ENCODE measurements at places on chromosomes 7 and 10. TPM values are rescaled to one million over a fixed set of nuclear protein-coding genes. Genes with fewer than 3 reads are reported as not detected.

The C10orf105 gene
- 0.27 TPM for total RNA-seq

The ZNF425 gene
- total RNA-seq: 2.2 TPM

The NKX6-2 gene
- not detected for total RNA-seq

The SHOC2 gene
- total RNA-seq: 38.6 TPM

The CYP3A4 gene
- total RNA-seq: 16.5 TPM

The HECW1 gene
- 2.7 TPM for total RNA-seq

- no peaks in the 10 kb centered on the region for H3K36me3 ChIP-seq
- H3K27ac ChIP-seq: no peak overlapping the region
- no peak overlapping the region for H3K4me3 ChIP-seq
- no peaks in the 10 kb centered on the region for H3K4me1 ChIP-seq
- no peak for DNase-seq
Measured at GRCh38 chr10:89975771-89976170, 274.4 kb downstream of the KIF20B start.

- H3K27me3 ChIP-seq: no peaks in the 10 kb centered on the region
- no peaks in the 10 kb centered on the region for H3K36me3 ChIP-seq
- H3K27ac ChIP-seq: no peak overlapping the region
- no peak overlapping the region for H3K4me3 ChIP-seq
- DNase-seq: no peak
Measured at GRCh38 chr7:133348250-133348649, 95.4 kb downstream of the EXOC4 start.

GRCh38 chr10:49613882-49614241, at the start of gene CHAT:
Gene CHAT (plus strand): TSS chr10:49614037. CDS start chr10:49614190, 153 bp downstream.
- no peaks in the 10 kb centered on the region for H3K36me3 ChIP-seq
- H3K4me1 ChIP-seq: no peaks in the 10 kb centered on the region
- no peak for DNase-seq
- H3K4me3 ChIP-seq: no peak within 1 kb of the TSS

GRCh38 chr7:99562832-99563231, 4.4 kb downstream of the ZNF655 start:
- no peak for DNase-seq
- H3K4me3 ChIP-seq: no peak overlapping the region
- peaks cover 25% of the 10 kb centered on the region for H3K4me1 ChIP-seq
- H3K36me3 ChIP-seq: no peaks in the 10 kb centered on the region

DNA sequence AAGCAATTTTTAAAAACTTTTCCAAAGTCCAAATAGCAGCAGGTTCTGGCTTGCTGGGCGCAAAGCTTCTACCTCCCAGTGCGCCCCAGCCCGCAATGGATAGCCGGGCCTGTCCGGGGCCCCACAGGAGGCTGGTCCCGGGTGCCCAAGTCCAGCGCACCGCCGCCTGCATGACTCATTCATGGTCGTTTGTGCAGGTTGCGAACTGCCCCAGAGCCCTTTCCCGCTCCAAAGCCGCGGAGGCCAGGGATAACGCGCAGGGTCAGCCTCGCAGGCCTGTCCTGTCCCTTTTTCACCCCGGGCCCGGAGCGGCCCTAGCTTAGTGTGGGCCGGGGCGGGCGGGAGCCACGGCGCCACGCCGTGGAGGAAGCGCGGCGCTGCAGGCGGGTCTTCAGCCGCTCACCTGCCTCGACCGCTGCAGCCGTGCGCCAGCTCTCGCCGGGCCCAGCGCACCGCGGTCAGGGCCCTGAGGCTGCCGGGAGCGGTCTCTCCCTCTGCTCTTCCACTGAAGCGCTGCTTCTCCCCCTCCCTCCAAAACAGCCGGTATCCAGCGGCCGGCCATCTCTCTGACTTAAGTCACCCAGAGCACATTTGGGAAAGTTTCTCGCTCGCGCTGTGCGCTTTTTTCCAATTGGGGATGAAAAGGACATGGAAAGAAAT, 1.7 kb upstream of the EGR2 start:
- H3K36me3 ChIP-seq: no peaks in the 10 kb centered on the region
- peaks cover 8% of the 10 kb centered on the region for H3K4me1 ChIP-seq
- peak overlapping the region; percentile 70 for H3K27ac ChIP-seq

DNA sequence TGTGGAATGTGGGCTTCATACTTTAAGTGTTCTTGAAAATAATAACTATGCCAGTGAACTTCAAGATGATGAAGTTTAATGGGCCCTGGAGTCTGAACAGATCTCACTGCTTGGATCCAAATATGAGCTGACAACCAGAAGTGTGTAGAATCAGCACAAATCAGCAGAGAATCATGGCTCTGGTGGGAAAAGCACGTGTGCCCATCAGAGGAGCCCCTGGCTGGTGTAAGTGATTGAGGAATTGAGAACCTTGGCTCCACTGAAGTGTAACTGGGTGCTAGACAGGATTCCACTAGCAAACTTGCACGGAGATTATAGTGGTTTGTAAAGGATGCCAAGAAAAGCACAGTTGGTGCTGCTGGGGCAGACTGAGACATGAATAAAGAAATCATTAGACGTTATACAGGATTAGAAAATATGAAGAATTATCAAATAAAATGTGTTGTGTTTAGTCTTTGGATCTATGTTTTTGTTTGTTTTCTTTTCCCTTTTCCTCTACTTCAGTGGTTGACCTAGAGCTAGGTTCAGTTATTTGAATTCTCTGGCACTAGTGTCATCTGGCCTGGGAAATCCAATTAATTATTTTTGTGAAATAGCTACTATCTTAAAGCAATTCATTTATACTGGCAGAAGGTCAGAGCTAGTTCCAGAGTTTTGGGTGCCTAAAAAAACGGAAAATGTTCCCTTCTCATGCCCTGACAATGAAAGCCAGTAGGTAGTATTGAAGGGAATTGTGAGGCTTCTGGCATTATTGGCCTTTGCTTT, 175.7 kb upstream of the MEOX2 start:
- H3K4me1 ChIP-seq: no peaks in the 10 kb centered on the region
- no peaks in the 10 kb centered on the region for H3K36me3 ChIP-seq

DNA sequence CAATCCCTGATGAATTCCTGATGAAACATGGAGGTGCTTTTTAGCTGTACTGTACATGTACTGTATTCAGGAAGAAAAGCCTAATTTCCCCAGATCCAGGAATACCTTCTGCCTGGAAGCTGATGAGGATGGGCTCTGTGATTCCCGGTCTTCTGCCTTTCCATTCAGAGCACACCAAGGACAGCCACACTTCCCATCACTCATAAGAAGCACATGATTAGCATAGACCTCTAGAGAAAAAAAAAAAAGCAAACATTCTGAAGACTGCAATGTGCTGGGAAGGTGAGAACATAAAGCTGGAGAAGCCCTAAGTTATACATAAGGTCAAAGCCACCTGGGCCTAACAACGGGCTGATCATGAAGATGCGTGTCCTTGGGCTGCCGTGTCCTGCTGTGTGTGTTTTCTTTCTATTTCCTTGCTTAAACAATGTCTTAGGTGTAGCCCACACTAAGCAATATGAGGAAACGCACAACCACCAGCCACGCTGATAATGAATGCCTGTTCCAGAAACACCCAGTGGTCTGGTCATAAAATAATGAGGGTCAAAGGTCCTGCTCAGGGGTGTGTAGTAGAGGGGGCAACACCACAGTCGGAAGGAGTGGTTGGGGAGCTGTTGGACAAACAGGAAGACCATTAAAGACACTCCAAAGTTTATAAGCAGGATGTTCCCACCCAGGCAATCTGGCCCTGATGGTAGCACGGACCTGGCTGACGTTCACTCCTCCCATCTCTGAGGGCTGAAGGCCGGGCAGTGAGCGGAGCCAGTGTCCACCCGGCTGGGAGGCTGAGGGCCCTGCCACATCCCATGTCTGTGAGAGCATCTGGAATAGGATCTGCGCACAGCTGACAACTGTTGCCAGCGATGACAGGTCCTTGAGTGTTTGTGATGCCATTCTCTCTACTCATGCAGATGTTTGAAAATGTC, 7.9 kb downstream of the PKD1L1 start:
- peak; percentile 55 for DNase-seq
- H3K36me3 ChIP-seq: no peaks in the 10 kb centered on the region
- H3K4me3 ChIP-seq: no peak overlapping the region
- peak overlapping the region; percentile 72 for H3K27ac ChIP-seq
- H3K4me1 ChIP-seq: no peaks in the 10 kb centered on the region
- no peaks in the 10 kb centered on the region for H3K27me3 ChIP-seq

- H3K36me3 ChIP-seq: no peaks in the 10 kb centered on the region
- H3K4me3 ChIP-seq: no peak overlapping the region
- DNase-seq: no peak
- no peaks in the 10 kb centered on the region for H3K27me3 ChIP-seq
Measured at GRCh38 chr7:150997075-150997511, 6.3 kb downstream of the NOS3 start.

- no peak overlapping the region for H3K27ac ChIP-seq
- H3K36me3 ChIP-seq: no peaks in the 10 kb centered on the region
- H3K4me1 ChIP-seq: no peaks in the 10 kb centered on the region
- DNase-seq: no peak
- H3K4me3 ChIP-seq: no peak overlapping the region
Measured at GRCh38 chr7:102891693-102892261, 21.0 kb upstream of the LRRC17 start.

GRCh38 chr7:69953136-69954067, 355.1 kb downstream of the AUTS2 start:
- DNase-seq: no peak
- H3K4me3 ChIP-seq: no peak overlapping the region
- H3K27ac ChIP-seq: no peak overlapping the region
- no peaks in the 10 kb centered on the region for H3K27me3 ChIP-seq

- H3K36me3 ChIP-seq: no peaks in the 10 kb centered on the region
- H3K4me1 ChIP-seq: no peaks in the 10 kb centered on the region
- no peak overlapping the region for H3K27ac ChIP-seq
- no peak overlapping the region for H3K4me3 ChIP-seq
Measured at GRCh38 chr10:101110856-101111523, 20.1 kb upstream of the TLX1 start.

- no peak overlapping the region for H3K27ac ChIP-seq
- no peaks in the 10 kb centered on the region for H3K4me1 ChIP-seq
Measured at GRCh38 chr10:7438196-7438986, 27.6 kb upstream of the SFMBT2 start.

- H3K4me1 ChIP-seq: no peaks in the 10 kb centered on the region
- no peaks in the 10 kb centered on the region for H3K36me3 ChIP-seq
- H3K4me3 ChIP-seq: no peak overlapping the region
- no peak overlapping the region for H3K27ac ChIP-seq
Measured at GRCh38 chr10:16857419-16857818, 40.2 kb upstream of the RSU1 start.

DNA sequence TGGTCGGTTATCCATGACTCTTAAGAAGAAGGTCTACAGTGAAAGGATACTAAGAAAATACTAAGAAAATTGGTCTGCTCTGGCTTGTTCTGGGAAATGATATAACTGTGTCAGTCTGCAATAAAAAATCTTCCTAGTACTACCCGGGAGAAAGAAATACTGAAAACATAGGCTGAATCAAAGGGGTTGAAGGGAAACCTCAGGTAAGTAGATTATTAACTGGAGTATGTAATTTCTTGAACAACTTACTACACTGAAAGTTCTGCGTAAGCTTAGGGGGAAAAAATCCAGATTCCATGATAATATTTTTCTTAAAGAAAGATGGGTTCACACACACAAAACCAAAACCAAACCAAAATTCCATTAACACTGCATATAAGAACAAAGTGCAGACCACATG, 143.3 kb downstream of the KMT2E start:
- H3K27ac ChIP-seq: no peak overlapping the region
- H3K36me3 ChIP-seq: peaks cover 5% of the 10 kb centered on the region
- no peaks in the 10 kb centered on the region for H3K27me3 ChIP-seq
- no peaks in the 10 kb centered on the region for H3K4me1 ChIP-seq
- H3K4me3 ChIP-seq: no peak overlapping the region
- no peak for DNase-seq
